Caki2 (cell line): ENCODE measurements at places on chromosomes 5 and 9. TPM values are rescaled to one million over a fixed set of nuclear protein-coding genes. Genes with fewer than 3 reads are reported as not detected.
A peak's percentile ranks its signal among the peaks of the same experiment; 100 is the strongest.

GRCh38 chr9:102700936-102701335, 294.2 kb upstream of the CYLC2 start:
- DNase-seq: no peak

- no peak for DNase-seq
These were observed 42.0 kb upstream of the CDC42SE2 start for GRCh38 chr5:131221888-131222287.

Gene PCDHA7
- total RNA-seq: 0.10 TPM in 1 of 2 replicates, not detected in the other

DNA sequence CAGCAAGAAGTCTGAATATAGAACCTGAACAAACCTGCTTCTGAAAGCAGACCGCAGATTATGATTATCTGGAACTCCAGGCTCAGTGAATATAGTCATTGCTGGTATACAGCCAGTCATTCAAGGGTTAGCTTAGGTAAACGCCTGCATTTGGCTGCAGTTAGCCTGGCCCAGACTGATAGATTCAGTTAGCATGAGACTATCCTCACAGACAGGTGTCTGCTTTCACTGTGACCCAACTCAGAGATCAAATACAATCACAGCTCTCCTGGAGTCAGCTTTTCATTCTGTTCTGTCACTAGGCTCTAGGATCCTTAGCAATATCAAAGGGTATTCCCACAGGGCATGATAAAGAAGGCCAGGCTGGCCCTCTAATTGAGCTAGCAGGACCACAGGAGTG, 138.6 kb upstream of the PLCXD3 start:
- no peak for DNase-seq

GRCh38 chr9:109799792-109800191, 19.8 kb downstream of the PALM2AKAP2 start:
- no peak for DNase-seq

GRCh38 chr5:29005386-29005785, 1967.0 kb upstream of the CDH9 start:
- peak; percentile 4 for DNase-seq

Gene SHC3
- total RNA-seq: 0.09 and 1.0 TPM in 2 replicates
